ENCODE measurements at places on chromosomes 1 and 21.

DNA sequence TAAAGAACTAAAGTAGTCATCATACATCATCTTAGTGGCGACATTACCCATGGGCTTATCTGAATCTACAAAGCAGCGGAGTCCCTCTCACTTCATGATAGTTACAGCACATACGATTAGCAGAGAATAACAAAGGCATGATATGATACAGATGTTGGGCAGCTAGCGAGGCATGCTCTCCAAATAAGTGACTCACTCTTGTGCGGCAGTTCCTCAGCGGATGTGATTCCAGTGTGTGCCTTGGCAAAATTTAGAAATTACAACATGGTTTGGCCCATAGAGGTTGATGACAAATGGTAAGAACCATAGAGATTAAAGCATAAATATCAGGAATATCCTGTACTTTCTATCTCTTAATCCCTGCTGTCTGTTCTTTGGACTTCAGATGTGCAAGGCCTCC is 48.1 kb upstream of the PAXBP1 start:
- no peak for DNase-seq

DNA sequence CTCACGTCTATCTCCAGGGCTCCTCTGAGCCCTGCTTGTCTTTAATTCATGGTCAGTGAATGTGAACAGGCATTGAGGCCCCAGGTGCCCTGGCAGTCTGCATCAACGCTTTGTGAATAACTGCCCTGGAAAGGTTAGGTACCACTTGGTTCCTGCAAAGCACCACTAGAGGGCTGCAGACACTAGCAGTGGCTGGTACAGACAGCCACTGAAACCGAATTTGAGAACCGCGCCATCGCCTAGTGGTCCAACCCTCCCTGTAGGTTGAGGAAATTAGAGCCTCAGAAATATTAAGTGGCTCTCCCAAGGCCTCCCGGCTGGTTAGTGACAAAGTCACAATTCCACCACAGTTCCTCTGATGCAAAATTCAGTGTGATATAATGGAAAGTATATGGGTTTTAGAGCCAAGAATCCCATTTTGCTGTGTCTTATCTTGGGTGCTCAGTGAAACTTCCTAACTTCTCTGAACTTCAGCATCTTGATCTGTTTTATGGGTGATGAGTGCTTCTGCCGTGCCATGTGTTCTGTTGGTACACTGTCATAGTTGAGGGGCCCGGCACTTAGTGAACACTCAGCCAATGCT is 46.2 kb upstream of the BCL9 start:
- DNase-seq = peak; percentile 72

GRCh38 chr1:63255153-63255552 is 67.2 kb upstream of the FOXD3 start:
- no peak for DNase-seq

GRCh38 chr1:30586671-30587070 is 136.7 kb downstream of the MATN1 start:
- DNase-seq = no peak

DNA sequence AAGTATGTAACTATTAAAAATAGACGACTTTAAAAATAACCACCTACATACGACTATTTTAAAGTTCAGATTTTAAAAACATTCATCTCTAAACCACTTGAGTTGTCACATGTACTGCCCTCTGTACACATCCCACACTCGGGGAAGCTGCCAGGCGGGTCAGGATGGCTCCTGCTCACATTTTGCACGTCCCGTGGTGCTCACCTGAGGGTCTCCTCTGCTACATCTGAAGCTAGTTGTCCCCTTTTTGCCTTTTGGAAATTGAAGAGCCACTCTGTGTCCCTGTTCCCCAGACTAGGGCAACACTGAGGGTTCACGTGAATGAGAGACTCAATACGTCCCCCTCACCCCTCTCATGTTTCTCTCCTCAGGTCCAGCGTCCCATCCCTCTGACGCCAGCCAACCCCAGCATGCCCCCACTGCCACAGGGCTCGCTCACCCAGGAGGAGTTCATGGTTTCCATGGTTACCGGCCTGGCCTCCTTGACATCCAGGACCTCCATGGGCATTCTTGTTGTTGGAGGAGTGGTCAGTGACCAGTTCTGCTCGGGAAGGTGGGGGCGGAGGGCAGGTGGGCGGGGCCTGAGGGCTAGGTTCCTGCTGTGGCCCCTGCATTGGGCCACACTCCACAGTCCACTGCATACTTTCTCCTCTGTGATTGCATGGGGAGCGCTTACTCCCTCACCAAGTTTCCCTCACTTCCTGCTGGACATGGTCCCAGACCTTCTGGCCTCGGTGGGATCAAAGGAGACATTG is 13.0 kb upstream of the MIIP start:
- DNase-seq = no peak

- DNase-seq = no peak
Observed at GRCh38 chr1:239233626-239234025, 152.7 kb upstream of the CHRM3 start.

DNA sequence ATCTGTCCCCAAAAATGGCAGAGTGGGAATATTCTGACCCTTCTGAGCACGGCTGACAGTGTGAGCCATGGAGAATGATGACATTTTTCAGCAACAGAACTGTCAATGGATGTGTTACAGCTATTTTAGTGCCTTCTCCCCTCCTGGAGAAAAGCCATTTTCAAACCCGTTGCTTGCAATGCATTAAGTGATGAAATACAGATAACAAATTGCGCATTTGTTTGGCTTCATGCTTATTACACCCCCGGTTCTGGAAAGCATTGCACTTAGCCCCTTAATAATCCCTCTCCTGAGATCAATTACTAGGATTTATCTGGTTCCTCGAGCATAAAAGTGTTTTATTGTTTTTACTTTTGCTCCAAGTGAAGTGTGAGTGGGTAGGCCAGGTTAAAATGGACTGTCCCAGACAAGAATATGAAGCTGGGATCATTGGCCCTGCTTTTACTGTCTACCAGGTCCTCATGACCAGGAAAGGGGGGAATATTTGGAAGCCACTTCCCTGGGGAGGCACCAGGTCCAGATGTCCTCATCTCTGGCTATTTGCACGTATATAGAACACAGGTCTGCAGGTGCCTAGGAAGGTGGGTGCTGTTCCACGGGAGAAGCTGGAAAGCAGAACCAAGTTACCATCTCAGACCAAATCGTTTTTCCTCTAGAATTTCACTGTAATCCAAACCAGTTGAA is 37.5 kb upstream of the HHAT start:
- DNase-seq = no peak

- no peak for DNase-seq
Observed at GRCh38 chr1:178693366-178693765, 31.7 kb upstream of the RALGPS2 start.

- DNase-seq = no peak
Observed at GRCh38 chr1:88875595-88875994, 15.8 kb downstream of the GTF2B start.

GRCh38 chr1:242431786-242432185 is 92.7 kb downstream of the PLD5 start:
- no peak for DNase-seq

GRCh38 chr1:2865571-2866421 is 64.3 kb upstream of the TTC34 start:
- no peak for DNase-seq

DNA sequence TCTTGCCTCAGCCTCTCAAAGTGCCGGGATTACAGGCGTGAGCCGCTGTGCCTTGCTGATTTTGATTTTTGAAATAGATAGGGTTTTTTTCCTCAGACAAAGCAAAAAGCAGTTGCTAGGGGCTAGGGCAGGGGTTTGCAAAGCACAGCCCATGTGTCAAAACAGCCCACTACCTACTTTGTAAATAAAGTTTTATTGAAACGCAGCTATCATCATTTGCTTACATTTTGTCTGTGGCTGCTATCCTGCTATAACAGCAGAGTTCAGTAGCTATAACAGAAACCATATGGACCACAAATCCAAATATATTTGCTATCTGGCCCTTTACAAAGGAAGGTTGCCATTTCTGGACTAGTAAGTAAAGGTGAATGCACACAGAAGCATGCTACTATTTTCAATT is 44.8 kb downstream of the NUF2 start:
- DNase-seq = no peak

- peak; percentile 55 for DNase-seq
Observed at GRCh38 chr1:151968058-151968457, 25.6 kb downstream of the S100A10 start.

DNA sequence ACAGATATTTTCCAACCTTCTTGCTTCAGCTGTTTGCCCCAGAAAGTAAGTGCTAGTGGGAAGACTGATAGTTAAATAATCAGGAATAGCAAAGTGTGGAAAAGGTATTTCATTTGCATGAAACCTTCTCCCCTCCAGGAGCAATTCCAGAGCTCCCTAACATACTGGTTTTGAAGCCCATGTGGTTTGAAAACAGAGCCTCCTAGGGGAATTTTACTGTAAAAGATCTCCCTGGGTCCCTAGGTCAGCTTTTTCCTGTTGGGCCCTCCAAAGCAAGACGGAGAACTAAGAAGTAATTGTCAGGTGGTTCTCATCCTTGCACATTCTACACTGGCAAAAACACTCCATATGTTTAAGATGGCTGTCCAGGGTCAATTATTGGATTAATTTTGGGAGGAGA is 218.7 kb upstream of the FOXD3 start:
- no peak for DNase-seq

- no peak for DNase-seq
Observed at GRCh38 chr1:200372095-200372884, 37.5 kb downstream of the ZNF281 start.

DNA sequence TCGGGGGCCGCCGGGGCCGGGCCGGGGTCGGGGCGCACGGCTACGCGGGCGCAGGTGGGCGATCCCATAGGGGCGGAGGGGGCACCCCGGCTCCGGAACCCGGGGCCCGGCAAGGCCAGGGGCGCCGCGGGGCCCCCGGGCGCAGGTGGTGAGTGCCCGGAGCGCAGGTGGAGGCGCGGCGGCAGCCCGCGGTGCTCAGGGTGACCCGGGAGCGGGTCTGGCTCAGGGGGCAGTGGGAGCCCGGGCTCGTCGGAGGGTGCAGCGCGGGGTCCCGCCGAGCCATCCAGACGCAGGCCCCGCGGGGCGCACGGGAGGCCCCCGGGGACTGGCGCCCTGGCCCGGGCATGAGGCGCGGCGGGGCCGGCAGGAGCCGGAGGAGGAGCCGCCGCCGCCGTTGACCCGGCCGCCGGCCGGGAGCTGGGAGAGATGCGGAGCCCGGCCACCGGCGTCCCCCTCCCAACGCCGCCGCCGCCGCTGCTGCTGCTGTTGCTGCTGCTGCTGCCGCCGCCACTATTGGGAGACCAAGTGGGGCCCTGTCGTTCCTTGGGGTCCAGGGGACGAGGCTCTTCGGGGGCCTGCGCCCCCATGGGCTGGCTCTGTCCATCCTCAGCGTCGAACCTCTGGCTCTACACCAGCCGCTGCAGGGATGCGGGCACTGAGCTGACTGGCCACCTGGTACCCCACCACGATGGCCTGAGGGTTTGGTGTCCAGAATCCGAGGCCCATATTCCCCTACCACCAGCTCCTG is 489 bp downstream of the CELSR2 start:
- no peak for DNase-seq

DNA sequence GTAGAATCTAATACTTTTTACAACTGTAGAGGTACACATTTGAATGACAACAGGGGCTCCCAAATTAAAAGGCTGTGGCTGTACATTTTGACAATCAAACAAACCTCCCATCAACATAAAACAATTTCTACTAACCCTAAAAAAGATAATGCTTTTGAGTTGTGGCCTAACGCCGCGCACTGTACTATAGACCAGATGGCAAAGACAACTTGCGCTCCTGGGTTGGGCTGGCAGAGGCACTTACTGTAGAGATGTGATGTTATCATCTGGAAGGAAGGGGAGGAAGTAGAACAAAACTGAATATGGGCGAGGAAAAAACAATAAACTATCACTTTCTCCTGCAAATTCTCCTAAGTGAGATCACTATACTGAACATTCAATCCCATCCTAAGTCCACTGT is 26.1 kb downstream of the SPRTN start:
- DNase-seq = no peak

DNA sequence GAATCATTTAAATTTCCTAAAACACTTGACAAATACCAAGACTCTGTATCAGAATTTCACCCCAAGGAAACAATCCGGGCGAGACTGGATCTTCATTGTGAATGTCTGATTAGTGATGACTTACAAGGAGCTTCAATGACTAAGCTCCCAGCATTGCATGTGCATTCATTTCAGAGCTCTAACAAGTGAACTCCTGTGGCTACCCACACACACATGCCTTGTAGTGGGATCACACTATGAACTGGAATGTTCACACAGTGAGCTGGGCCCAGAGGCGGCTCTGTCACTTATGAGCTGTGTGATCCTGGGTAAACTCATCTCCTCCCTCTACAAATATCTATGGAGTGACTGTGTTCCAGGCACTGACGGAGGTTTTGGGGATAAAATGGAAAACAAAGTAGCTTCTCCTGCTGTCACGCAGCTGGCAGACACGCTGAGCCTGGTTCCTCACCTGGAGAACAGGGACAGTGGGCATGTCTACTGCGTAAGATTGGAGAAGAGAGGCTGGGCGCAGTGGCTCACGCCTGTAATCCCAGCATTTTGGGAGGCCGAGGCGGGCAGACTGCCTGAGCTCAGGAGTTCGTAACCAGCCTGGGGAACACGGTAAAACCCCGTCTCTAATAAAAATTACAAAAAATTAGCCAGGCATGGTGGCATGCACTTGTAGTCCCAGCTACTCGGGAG is 56.9 kb downstream of the CLSTN1 start:
- DNase-seq = no peak
